Psoas muscle (tissue), 8 donors: ENCODE measurements at places on chromosomes 6 and 20. TPM values are rescaled to one million over a fixed set of nuclear protein-coding genes. Genes with fewer than 3 reads are reported as not detected.

The LST1 gene
- total RNA-seq: 3.3 TPM

The TRPC4AP gene
- 59.4 TPM for total RNA-seq

GRCh38 chr6:12014027-12014872 lies 2.1 kb downstream of the HIVEP1 start:
- H3K27me3 ChIP-seq: no peaks in the 10 kb centered on the region
- no peak overlapping the region for H3K4me3 ChIP-seq
- H3K36me3 ChIP-seq: peaks cover 36% of the 10 kb centered on the region
- peaks cover 21% of the 10 kb centered on the region for H3K4me1 ChIP-seq

DNA sequence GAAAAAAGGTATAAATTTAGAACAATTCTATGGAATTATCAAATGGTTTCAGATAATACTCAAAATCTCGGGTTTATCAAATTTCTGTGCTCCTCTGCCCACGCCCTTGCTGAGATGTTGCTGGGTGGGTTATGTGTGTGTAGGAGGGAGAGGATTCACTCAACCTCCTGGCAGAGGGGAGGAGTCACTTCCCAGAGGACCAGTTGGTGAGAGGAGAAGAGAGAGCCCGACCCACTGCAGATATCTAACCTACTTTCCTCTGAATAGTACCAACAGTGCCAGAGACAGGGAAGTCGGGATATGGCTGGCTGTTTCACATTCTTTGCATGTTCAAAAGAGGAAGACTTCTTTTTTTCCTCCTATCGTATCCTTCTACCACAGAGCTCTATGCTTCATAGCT lies 187.1 kb upstream of the MAN1A1 start:
- DNase-seq: no peak
- no peaks in the 10 kb centered on the region for H3K4me1 ChIP-seq
- no peaks in the 10 kb centered on the region for H3K36me3 ChIP-seq

DNA sequence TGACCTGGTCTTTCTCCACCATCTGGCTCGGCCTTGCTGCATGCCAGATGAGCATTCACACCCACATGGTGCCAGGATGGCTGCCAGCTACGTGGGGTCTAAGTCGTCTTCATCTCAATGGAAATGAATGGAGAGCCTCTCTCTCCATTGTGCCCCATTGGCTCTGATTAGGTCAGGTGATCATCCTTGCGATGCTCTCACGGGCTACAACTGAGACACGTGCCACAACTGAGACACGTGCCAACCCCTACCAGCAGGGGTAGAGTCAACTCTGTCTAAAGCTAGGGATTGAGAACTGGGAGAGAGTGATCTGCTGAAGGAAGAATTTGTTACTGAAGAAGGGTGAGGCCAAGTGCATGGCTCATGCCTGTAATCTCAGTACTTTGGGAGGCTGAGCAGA lies 67.3 kb upstream of the RALY start:
- H3K36me3 ChIP-seq: no peaks in the 10 kb centered on the region
- no peak for DNase-seq
- no peaks in the 10 kb centered on the region for H3K27me3 ChIP-seq
- no peak overlapping the region for H3K27ac ChIP-seq

DNA sequence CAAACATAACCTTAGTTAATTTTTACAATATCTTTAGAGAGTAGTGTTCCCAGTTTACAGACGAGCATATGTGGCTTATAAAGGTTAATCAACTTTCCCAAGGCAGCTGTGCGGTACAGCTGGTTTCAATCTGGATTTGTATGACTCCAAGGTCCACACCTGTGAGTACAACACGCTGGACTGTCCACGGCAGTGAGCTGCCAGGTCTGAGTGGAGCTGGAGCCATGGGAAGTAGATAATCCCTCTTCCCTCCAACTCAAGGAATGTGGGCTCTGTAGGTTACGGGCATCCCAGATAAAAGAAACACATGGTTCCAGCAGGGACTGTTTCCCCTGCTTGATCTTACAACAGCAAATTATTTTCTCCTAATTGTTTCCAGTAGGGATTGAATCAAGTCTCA lies 102.2 kb downstream of the SOD2 start:
- H3K4me1 ChIP-seq: no peaks in the 10 kb centered on the region
- H3K27ac ChIP-seq: no peak overlapping the region
- no peak overlapping the region for H3K4me3 ChIP-seq
- no peak for DNase-seq
- no peaks in the 10 kb centered on the region for H3K36me3 ChIP-seq
- no peaks in the 10 kb centered on the region for H3K27me3 ChIP-seq

DNA sequence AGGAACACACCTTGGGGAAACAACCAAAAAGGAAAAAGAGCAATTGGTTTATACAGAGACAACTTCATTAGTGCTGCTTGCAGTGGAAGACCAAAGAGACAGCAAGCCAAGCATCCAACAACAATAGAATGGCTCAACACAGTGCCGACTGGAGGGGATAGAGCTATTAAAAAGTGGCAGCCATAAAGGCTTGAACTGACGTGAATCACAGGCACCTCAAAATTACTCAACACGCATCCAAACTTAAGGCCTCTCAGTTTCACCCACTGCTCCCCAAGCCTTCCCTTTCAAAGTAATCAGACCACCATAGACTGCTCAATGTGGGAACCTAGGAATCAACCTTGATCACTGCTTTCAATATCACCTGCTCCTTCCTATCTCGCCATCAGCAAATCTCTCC lies 9.7 kb downstream of the TNFRSF21 start:
- no peak overlapping the region for H3K4me3 ChIP-seq
- H3K4me1 ChIP-seq: no peaks in the 10 kb centered on the region
- no peak overlapping the region for H3K27ac ChIP-seq
- no peaks in the 10 kb centered on the region for H3K36me3 ChIP-seq
- H3K27me3 ChIP-seq: no peaks in the 10 kb centered on the region
- no peak for DNase-seq

The CD24 gene
- 0.29 TPM for total RNA-seq

DNA sequence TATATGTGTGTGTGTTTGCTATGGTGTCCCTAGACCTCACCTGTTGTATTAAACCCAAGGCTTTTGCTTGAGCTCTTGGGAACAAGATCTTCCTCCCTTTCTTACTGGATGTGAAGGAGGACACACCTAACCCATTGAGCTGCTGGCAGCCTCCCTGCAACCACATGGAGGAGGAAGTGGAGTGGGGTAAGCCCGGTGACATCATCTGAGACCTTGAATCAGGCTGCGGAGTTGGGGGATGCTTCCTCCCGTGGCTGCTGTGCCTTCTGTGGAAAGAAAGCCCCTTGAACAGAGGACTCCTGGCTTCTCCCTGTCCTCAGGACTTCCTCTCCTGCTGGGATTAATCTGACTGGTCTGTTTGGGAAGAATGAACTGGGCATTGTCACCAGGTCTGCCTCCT lies 3.3 kb downstream of the CST11 start:
- DNase-seq: no peak
- H3K4me3 ChIP-seq: no peak overlapping the region
- H3K4me1 ChIP-seq: no peaks in the 10 kb centered on the region
- H3K27me3 ChIP-seq: no peaks in the 10 kb centered on the region
- no peaks in the 10 kb centered on the region for H3K36me3 ChIP-seq

GRCh38 chr20:15913391-15914025 lies 659.7 kb downstream of the KIF16B start:
- no peaks in the 10 kb centered on the region for H3K27me3 ChIP-seq
- H3K4me3 ChIP-seq: no peak overlapping the region
- no peak overlapping the region for H3K27ac ChIP-seq
- no peaks in the 10 kb centered on the region for H3K4me1 ChIP-seq
- no peak for DNase-seq

GRCh38 chr6:166463359-166464067 lies 80.8 kb upstream of the MPC1 start:
- H3K4me1 ChIP-seq: no peaks in the 10 kb centered on the region
- no peak for DNase-seq
- no peak overlapping the region for H3K4me3 ChIP-seq
- no peaks in the 10 kb centered on the region for H3K27me3 ChIP-seq
- peaks cover 43% of the 10 kb centered on the region for H3K36me3 ChIP-seq
- H3K27ac ChIP-seq: no peak overlapping the region

The SRMS gene
- total RNA-seq: not detected

DNA sequence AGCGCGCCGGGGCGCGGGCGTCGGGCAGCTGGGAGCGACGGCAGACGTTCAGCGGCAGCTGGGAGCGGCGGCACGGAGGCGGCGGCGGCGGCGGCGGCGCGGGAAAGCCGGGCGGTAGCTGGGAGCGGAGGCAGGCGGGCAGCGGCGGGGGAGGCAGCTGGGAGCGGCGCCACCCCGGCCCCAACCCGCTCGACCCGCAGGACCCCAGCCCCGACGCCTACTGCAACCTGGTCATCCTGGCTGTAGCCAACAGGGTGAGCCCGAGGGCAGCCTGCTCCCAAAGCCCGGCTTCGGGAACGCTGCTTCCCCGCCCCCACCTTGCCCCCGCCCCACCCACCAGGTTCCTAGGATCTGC lies 8.9 kb downstream of the CCM2L start:
- H3K27me3 ChIP-seq: no peaks in the 10 kb centered on the region
- no peaks in the 10 kb centered on the region for H3K4me1 ChIP-seq
- no peaks in the 10 kb centered on the region for H3K36me3 ChIP-seq
- no peak overlapping the region for H3K27ac ChIP-seq
- H3K4me3 ChIP-seq: peak overlapping the region; percentile 61
- no peak for DNase-seq
